CD8-positive, alpha-beta memory T cell (primary cell): ENCODE measurements at places on chromosomes 12 and 14. TPM values are rescaled to one million over a fixed set of nuclear protein-coding genes. Genes with fewer than 3 reads are reported as not detected.

The OTX2 gene
- total RNA-seq, result not detected

DNA sequence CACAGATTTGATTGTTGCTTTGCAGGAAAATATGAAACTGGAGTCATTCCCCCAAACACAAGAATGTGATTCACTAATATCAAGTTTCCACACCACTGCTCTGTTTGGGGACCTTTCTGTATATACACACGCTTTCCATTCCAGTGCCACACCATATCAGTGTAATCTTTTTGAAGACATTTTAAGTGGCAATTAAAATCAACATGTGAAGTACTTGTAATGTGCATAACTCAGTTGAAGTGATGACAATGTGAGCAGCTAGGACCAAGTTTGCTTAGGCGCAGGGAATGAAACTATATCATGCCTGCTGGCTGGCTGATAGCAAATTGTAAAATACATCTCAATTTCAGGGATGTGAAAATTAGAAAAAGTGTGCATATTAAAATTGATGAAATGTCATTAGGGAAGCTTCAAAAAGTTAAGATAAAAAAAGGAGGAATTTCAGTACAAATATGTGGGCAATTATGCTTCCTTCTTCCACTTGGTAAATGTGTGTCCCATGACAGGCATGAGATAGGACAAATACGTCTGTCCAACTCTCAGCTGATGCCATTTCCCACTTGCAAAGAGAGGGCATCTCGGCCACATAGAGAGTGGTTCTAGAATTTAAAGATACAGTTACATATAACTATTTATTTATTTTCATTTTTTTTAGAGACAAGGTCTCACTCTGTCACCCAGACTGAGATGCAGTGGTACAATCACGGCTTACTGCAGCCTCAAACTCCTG lies 43.7 kb downstream of the HSPB8 start:
- no peak for DNase-seq

- DNase-seq, result no peak
Measured at GRCh38 chr14:59698793-59699192, 122.2 kb upstream of the CCDC175 start.

The ADAM21 gene
- 0.09 TPM for total RNA-seq

The IGFBP6 gene
- 1.6 TPM for total RNA-seq

GRCh38 chr12:6205761-6206160 lies 5.6 kb downstream of the CD9 start:
- no peak for DNase-seq
